ENCODE measurements at places on chromosomes 7 and 10.

- no peak for DNase-seq
Measured at GRCh38 chr10:87750817-87751216, 67.2 kb downstream of the ATAD1 start.

DNA sequence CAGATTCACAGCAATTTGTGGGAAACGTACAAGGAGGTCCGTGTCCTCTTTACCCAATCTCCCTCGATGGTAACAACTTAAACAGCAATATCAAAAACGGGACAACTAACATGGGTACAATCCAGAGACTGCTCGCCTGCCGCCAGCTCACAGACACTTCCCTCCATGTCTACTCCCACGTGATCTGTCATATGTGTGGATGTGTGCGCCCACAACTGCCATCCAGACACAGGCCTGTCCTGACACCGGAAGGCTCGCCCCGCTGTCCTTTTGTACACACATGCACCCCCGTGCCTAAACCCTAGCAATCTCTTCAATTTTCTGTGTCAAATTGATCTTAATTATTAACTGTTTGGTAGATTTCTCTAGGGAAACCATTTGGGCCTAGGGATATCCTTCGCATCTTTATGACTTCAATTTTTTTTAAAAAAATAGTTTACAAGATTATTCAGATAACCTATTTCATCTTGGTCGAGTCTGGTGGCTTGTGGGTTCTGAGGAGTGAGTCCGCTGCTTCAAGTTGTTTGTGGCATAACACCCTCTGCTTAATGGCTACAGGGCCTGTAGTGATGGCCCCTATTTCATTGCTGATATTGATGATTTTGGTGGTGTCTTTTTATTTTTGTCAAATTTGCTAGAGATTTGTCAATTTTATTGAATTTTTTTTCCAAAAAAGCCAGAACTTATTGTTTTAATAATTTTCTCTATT lies 260.6 kb downstream of the MAD1L1 start:
- no peak for DNase-seq

- DNase-seq, result no peak
Measured at GRCh38 chr7:130362251-130362816, 17.7 kb downstream of the CPA5 start.

- no peak for DNase-seq
Measured at GRCh38 chr10:66924674-66925345, 1.0 kb upstream of the LRRTM3 start.

- DNase-seq, result no peak
Measured at GRCh38 chr7:149196151-149196704, 882 bp downstream of the ZNF282 start.

GRCh38 chr7:137563981-137564380 lies 220.4 kb upstream of the PTN start:
- DNase-seq, result no peak

GRCh38 chr7:3371601-3372000 lies 70.5 kb downstream of the SDK1 start:
- no peak for DNase-seq

DNA sequence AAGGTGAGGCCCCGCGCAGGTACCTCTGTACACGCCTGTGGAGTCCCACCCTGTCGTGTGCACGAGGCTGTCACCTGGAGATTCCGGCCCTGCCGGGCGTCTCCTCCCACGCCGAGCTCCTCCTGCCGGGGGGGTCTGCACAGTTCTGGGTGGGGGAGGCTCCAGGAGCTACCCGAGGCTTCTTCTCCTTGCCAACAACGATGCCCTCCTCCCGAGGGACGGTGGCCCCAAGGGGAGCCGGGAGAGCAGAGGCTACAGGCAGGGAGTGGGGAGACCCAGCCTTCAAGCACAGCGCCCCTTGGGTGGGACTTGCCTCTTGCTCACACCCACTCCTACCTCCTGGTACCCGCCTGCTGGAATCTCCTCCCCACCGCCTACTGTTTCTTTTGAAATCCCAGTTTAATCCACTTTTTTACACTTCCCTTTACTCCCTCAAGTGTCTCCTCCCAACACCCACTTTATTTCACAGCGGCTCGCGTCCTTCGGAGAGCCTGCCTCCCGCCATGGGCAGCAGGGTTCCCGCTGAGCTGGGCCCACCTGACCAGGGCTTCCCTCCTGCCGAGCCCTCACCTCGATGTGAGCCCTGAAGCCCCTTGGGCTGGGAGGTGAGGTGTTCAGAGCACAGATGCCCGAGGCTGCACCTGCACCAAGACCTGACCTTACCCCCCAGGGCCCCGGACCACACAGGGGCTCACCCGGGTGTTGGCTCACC lies 338.1 kb downstream of the DNAJB6 start:
- DNase-seq, result no peak

GRCh38 chr10:63103971-63104409 lies 29.1 kb upstream of the NRBF2 start:
- DNase-seq, result no peak

DNA sequence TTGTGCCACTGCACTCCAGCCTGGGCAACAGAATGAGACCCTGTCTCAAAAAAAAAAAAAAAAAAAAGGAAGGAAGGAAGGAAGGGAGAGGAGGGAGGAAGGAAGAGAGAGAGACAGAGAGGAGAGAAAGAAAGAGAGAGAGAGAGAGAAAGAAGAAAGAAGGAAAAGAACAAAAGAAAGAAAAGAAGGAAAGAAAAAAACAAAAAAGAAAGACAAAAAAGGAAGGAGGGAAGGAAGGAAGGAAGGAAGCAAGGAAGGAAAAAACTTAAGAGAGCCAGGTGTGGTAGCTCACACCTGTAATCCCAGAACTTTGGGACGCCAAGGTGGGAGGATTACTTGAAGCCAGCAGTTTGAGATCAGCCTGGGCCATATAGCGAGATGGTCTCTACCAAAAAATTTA lies 731 bp upstream of the SPACDR start:
- DNase-seq, result no peak

DNA sequence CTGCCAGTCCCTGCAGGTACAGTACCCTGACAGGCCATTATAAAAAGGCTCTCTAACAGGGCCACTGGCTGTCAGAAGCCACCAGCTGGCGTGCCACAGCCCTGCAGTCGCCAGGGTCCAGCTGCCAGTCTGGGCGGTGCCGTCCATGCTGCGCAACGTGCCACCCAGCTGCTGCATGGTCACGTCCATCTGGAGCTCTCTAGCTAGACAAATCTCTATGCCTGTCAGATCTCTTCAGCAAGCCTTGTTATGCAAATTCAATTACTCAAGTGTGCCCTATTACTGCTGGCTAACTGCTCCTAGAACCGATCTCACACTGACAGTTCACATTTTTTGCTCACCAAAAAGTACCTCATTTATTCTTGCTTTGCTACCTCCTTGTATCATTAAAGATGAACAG lies 75.9 kb downstream of the HIBADH start:
- no peak for DNase-seq

GRCh38 chr7:101918426-101918825 lies 101.0 kb downstream of the CUX1 start:
- DNase-seq, result no peak

- no peak for DNase-seq
Measured at GRCh38 chr7:12458520-12459131, 55.0 kb upstream of the VWDE start.

- DNase-seq, result no peak
Measured at GRCh38 chr10:91798649-91799611, 704 bp downstream of the TNKS2 start.

- no peak for DNase-seq
Measured at GRCh38 chr7:144777005-144777839, 58.6 kb downstream of the TPK1 start.

DNA sequence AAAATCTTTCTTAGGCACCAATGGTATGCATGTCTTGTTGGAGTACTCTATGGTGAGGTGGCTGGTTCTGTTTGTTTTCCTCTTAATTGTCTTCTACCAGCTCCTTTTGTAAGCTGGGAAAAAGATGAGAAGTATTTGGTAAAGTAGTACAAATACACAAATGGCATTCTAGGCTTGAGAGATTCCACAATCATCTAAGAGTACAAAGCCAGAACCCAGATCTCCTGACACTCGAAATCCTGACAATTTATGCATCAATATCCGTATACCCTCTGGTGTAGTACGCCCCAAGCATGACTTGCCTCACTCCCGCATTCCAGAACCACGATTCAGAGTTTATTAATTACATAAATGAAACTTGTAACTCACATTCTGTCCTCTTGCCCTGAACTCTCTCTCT lies 43.5 kb downstream of the CDCA7L start:
- DNase-seq, result peak; percentile 60

- DNase-seq, result no peak
Measured at GRCh38 chr10:71221586-71222202, 9.3 kb downstream of the UNC5B start.

DNA sequence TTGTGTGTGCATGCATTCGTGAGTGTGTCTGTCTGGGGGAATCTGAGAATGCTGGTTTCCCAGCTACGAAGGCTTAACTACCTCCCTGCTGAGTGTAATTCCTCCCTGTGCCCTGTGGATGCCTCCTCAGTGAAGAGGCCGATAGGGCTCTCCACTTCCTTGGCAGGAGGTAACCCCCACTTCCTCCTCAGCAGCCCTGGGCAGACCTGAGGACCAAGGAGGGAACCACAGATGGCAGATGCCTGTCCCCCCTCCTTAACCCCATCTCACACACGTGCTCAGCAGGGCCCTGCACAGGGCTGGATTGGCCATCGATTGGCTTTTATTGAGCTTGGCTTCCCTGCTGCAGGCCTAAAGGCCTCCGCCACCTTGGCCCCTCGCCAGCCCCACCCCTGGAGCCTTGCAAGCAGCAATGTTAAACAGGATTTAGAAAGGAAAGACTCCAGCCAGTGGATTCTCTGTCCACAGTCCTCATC lies 45.6 kb upstream of the LRRC4 start:
- DNase-seq, result no peak

GRCh38 chr10:21334891-21335696 lies 190.4 kb downstream of the SKIDA1 start:
- peak; percentile 60 for DNase-seq

DNA sequence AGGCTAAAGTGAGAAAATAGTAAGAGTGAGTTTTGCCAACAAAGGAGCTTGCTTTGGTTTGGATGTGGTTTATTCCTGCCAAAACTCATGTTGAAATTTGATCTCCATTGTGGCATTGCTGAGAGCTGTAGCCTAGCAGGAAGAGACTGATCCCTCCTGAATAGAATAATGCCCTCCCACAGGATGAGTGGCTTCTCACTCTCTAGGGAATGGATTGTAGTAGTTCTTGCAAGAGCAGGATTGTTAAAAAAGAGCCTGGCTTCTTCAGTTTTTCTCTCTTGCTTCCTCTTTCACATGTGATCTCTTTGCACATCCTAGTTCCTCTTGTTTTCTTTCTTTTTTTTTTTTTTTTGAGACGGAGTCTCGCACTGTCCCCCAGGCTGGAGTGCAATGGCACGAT lies 34.4 kb downstream of the ASAH2 start:
- DNase-seq, result no peak

Measured in AG04449 (cell line).